ENCODE measurements at places on chromosomes 1 and 21.

DNA sequence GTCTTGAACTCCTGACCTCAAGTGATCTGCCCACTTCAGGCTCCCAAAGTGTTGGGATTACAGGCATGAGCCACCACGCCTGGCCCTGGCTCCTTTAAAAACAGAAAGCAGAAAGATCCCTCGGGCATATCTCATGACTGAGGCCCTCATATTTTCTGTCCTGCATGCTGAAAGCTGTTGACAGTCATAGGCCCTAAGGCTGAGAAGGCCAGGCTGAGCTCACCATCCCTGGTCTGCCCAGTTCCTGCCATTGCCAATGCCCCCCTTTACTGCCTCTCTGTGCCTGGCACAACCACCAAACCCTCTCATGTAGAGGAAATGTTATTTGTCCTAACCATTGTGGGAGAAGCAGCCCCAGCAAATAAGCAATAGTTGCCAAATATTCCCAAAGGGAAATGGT lies 12.7 kb downstream of the CD34 start:
- DNase-seq = no peak

GRCh38 chr1:234478481-234479309 lies at the start of gene TARBP1:
Gene TARBP1, minus strand, starts transcription at chr1:234479179. Its CDS starts 76 bp downstream, at chr1:234479103.
- DNase-seq = peak; percentile 62

DNA sequence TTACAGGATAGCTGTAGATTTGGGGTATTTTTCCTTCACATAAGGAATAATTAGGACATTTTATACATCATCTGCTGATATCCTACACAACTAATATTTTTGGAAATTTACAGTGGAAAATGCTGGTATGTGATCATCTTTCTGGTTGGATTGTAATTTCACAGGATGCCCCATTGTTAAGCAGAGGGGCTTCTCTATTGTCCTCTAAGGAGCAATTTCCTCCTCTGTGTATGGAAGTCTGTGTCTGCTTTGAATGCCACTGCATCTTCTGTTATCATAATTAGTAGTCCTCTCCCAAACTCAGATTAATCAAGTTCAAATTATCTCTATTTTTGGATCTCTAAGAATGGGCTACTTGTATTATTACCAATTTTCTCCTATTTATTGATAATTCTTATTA lies 988.1 kb upstream of the B3GALT2 start:
- DNase-seq = no peak

- DNase-seq = no peak
Measured at GRCh38 chr1:229068270-229068987, 202.5 kb upstream of the RAB4A start.

GRCh38 chr1:151858030-151858746 lies 4.7 kb upstream of the THEM5 start:
- DNase-seq = no peak

Measured in activated T-helper 1 cell treated with Interleukin-2 at 50 U/mL for 16 hours (primary cell).